ENCODE measurements at places on chromosomes 2 and 18. TPM values are rescaled to one million over a fixed set of nuclear protein-coding genes. Genes with fewer than 3 reads are reported as not detected.

TWSG1 gene
- total RNA-seq = 71.9 TPM

HOXD9 gene
- not detected for total RNA-seq

- H3K4me3 ChIP-seq = no peak overlapping the region
- no peak overlapping the region for H3K27ac ChIP-seq
- H3K36me3 ChIP-seq = no peaks in the 10 kb centered on the region
Observed at GRCh38 chr18:44632469-44633145, 48.1 kb upstream of the SETBP1 start.

GKN2 gene
- total RNA-seq = not detected

GRCh38 chr2:161695225-161695624, 71.0 kb downstream of the SLC4A10 start:
- H3K4me1 ChIP-seq = no peaks in the 10 kb centered on the region
- no peak overlapping the region for H3K27ac ChIP-seq
- H3K4me3 ChIP-seq = no peak overlapping the region
- no peaks in the 10 kb centered on the region for H3K36me3 ChIP-seq
- no peaks in the 10 kb centered on the region for H3K27me3 ChIP-seq
- DNase-seq = no peak

DNA sequence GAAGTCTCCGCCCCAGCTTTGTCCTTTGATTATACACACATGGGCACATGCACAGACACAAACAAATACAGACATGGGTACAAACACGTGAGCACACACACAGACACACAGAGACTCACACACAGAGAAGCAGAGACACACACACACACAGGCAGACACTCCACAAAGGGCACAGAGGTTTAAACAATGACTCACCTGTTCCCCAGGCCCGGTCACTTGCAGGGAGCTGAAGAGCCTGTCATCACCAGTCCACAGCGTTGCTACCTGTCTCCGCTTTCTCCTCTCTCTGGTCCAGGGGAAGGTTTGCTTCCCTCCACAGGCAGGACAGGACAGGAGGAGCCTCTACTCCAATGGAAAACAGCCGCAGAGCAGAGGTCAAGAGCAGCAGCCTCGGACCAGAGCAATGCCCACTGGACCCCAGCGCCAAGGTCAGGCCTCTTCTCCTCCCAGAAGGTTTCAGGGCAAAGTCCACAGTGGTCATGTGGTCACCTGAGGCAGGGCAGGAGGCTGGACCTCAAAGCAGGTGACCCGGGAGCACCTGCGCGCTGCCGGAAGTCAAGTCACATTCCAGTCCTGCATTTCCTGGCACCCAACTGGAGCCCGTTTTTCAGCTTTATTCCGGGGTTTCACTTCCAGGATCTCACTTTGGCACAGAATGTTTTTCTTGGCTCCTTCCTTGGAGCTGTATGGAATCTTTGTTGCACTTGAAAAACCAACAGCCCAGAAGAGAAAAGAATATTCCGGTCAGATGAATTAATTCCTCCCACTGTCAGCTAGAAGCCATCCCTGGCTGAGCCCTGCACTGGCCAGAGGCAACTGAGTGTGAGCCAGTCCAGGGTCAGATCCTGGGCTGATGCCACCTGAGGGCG, at the start of gene RAB17:
RAB17 (minus strand) TSS at position 463 of the 869 bp plus-strand sequence. CDS start 4,580 bp downstream, outside the sequence.
- DNase-seq = no peak
- peak within 1 kb of the TSS; percentile 40 for H3K4me3 ChIP-seq
- H3K27ac ChIP-seq = peak within 1 kb of the TSS; percentile 65
- peaks cover 60% of the 10 kb centered on the region for H3K4me1 ChIP-seq
- no peaks in the 10 kb centered on the region for H3K36me3 ChIP-seq

ACTG2 gene
- 191 TPM for total RNA-seq

DNA sequence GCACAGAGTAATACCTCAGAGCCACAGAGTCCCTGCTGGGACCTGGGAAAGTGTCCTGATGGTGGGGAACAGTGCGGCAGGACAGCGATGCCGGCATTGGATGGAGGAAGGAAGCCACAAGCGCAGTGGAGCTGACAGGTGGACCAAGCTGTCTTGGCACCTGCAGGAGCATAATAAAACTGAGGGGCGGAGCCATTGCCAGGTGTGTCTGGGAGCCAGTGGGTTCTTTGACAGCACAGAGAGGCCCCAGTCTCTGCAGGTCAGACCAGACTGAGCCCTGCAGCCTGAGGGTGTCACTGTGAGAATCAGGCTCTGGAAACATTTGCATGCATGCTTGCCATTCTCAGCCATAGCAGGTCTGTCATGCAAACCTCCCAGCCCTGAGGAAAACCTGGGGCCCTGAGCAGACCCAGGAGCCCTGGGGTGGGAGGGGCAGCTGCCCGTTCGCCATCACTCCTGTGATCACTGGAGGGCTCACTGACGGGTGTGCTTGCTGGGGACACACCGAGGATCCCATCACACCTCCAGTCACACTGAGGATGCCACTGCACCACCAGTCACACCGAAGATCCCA, 210.5 kb upstream of the HDAC4 start:
- H3K36me3 ChIP-seq = no peaks in the 10 kb centered on the region
- no peaks in the 10 kb centered on the region for H3K27me3 ChIP-seq
- no peak overlapping the region for H3K27ac ChIP-seq
- no peaks in the 10 kb centered on the region for H3K4me1 ChIP-seq
- H3K4me3 ChIP-seq = no peak overlapping the region

NOSTRIN gene
- not detected for total RNA-seq

DNA sequence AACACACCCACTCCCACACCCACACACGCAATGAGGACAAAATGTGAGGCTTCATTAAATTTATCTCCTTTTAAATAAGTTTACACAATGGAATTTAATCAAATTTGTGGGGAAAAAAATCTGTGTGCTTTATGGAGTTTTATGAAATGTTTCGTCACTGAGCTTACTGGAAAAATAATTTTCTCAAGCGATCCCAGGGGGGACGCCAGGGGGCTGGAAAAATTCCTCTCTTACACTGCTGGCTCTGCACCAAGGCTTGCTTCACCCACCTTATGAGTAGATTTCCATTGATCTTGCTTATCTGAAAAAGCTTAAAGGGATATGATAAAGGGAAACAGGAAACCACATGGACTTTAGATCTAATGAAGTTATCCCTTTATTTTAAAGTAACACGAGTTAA, 95.5 kb downstream of the CABYR start:
- no peak for DNase-seq
- peaks cover 36% of the 10 kb centered on the region for H3K36me3 ChIP-seq
- no peaks in the 10 kb centered on the region for H3K27me3 ChIP-seq
- no peaks in the 10 kb centered on the region for H3K4me1 ChIP-seq
- H3K4me3 ChIP-seq = no peak overlapping the region

CBLN2 gene
- not detected for total RNA-seq

GRCh38 chr2:22194218-22194617, 1070.5 kb downstream of the TDRD15 start:
- H3K27me3 ChIP-seq = no peaks in the 10 kb centered on the region
- H3K27ac ChIP-seq = no peak overlapping the region
- no peak for DNase-seq
- no peak overlapping the region for H3K4me3 ChIP-seq
- H3K36me3 ChIP-seq = no peaks in the 10 kb centered on the region

SPP2 gene
- total RNA-seq = not detected

STARD6 gene
- total RNA-seq = not detected

DNA sequence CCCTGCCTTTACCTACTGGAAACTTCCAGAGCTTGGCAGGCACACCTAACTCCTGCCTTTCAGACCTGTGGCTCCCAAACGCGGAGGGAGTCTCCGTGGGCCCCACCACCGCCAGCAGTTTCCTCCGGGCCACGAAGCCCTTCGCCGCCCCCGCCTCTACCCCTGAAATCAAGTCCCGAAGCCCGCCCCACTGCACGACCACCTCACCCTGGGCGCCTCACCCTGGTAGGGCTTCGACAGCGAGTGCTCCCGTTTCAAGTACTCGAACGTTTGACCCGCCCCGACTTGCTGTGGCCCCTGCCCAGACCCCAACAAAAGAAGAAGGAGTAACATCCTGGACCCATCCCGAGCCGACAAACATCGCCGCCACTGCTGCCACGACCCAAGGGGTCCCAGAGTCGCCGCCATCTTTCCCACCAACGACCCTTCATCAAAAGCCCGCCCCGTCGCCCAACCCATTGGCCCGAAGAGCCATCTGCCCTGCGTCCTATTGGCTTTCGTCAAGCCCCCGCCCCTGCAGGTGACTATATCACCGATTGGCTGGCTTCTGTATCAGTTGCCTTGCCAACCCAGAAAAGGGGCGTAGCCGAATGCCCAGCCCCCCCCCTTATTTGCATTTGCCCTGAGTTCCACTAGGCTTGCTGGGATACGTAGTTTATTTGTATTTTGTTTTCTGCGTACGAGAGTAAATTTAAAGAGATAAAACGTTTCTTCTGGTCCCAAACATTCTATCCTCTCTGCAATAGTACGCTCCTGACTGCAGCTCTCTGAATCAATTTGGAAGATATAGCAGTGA, at the start of gene LMAN2L:
LMAN2L (minus strand) TSS at position 432 of the 796 bp plus-strand sequence; CDS start at position 408, 24 bp downstream.
- DNase-seq = peak; percentile 98
- peaks cover 26% of the 10 kb centered on the region for H3K4me1 ChIP-seq
- peak within 1 kb of the TSS; percentile 94 for H3K27ac ChIP-seq

DNA sequence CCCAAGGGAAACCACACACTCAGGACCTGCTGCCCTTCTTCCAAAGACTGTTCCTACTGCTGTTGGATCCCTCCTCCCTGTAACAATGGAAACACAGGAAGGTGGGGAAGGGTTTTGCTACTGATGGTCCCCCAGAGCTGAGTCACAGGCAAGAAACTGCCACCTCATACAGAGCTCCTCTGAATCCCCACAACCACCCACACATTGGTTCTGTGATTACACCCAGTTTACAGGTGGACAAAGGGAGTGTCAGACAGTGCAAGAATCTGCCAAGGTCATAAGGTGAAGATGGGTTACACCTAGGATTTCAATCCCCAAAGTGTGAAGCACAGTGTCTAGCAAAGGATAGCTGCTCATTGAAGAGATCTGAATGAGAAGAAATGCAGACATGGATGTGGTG, 141.7 kb upstream of the LMAN1 start:
- peaks cover 33% of the 10 kb centered on the region for H3K4me1 ChIP-seq
- H3K27ac ChIP-seq = no peak overlapping the region
- no peak for DNase-seq
- H3K27me3 ChIP-seq = no peaks in the 10 kb centered on the region

DNA sequence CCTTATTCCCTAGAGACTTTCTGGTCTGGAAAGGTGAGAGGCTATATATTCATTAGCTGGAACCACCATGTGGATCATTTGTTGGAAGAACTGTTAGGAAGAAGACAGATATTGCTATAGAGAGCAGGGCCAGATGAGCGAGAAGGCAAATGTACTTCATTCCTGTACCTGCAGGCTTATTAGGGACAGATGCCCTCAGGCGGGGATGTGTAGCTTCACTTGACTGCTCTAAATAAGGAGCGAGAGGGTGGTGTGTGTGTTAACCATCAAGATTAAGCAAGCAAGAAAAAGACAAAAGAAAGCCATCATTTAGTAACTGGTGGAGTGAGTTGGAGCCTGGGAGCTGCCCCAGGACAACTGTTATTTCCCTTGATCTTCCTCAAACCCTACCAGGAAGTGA, 36.4 kb downstream of the NEDD4L start:
- H3K4me3 ChIP-seq = no peak overlapping the region
- H3K27ac ChIP-seq = no peak overlapping the region
- DNase-seq = no peak
- H3K36me3 ChIP-seq = no peaks in the 10 kb centered on the region
- H3K4me1 ChIP-seq = no peaks in the 10 kb centered on the region

GRCh38 chr18:58850786-58851469, 13.7 kb upstream of the ZNF532 start:
- no peak overlapping the region for H3K4me3 ChIP-seq
- DNase-seq = no peak
- no peaks in the 10 kb centered on the region for H3K36me3 ChIP-seq

MITD1 gene
- 22.6 TPM for total RNA-seq

GRCh38 chr2:111221701-111222100, 101.0 kb downstream of the BCL2L11 start:
- no peaks in the 10 kb centered on the region for H3K27me3 ChIP-seq
- no peak overlapping the region for H3K4me3 ChIP-seq
- DNase-seq = no peak
- no peak overlapping the region for H3K27ac ChIP-seq
- H3K36me3 ChIP-seq = peaks cover 15% of the 10 kb centered on the region
- H3K4me1 ChIP-seq = peaks cover 17% of the 10 kb centered on the region

DNA sequence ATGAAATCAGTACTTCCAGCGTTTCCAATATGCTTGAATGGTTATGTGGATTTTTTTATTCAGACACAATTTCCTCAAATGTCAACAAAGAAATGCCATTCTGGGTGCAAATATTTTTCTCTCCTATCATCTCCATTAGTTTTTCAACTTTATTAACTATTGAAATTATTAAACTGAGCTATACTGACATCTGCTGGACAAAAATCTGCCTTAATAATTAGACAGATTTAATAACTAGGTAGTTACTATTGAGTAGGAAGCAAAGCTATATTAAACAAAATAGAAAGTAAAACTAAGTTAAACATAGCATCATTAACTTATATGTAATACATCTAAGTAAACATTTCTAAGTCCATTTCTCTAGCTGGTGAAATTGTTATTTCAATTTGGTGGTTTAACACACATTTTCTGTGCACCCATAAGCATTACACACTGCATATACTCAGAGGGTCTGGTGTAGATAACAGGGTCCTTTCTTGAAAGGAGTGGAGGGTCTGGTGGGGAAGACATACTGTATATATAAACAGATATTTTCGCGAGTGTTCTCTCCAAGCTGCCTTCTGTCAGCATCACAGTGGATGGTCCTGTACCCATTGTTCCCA, 77.0 kb downstream of the LANCL1 start:
- H3K27ac ChIP-seq = no peak overlapping the region
- no peak for DNase-seq
- H3K4me3 ChIP-seq = no peak overlapping the region
- H3K4me1 ChIP-seq = no peaks in the 10 kb centered on the region

MYOM1 gene
- 0.46 TPM for total RNA-seq

GRCh38 chr18:523561-523960, 23.1 kb upstream of the COLEC12 start:
- H3K27me3 ChIP-seq = no peaks in the 10 kb centered on the region
- no peak for DNase-seq
- H3K36me3 ChIP-seq = no peaks in the 10 kb centered on the region

- no peaks in the 10 kb centered on the region for H3K36me3 ChIP-seq
- H3K4me1 ChIP-seq = peaks cover 3% of the 10 kb centered on the region
- no peak overlapping the region for H3K27ac ChIP-seq
Observed at GRCh38 chr2:101199251-101199791, 48.1 kb upstream of the TBC1D8 start.

DNA sequence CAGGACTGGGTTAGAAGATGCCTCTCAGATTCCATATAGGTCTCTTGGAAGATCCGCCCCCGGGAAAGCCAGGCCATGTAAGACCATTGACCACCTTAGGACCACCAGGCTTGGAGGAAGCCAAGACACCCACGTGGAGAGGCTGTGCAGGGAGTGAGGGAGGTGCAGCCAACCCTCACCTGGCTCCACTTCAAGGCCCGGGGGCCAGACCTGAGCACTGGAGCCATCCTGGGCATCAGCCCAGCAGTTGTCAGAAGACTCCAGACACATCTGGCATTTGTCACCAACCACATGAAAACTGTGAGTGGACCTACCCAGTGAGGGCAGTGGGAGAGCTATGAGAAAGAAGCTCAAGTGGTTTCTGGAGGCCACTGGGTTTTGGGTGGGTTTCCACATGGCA, 214.4 kb downstream of the MYT1L start:
- H3K27ac ChIP-seq = no peak overlapping the region
- no peak overlapping the region for H3K4me3 ChIP-seq
- peaks cover 4% of the 10 kb centered on the region for H3K4me1 ChIP-seq
- DNase-seq = no peak
- H3K27me3 ChIP-seq = peaks cover 15% of the 10 kb centered on the region

NPHP1 gene
- 3.6 TPM for total RNA-seq

All from osteocyte (in vitro differentiated cells).